T-helper 1 cell (primary cell): ENCODE measurements at places on chromosomes 16 and 17.

GRCh38 chr17:297758-298157 lies 54.8 kb downstream of the RPH3AL start:
- DNase-seq: no peak

DNA sequence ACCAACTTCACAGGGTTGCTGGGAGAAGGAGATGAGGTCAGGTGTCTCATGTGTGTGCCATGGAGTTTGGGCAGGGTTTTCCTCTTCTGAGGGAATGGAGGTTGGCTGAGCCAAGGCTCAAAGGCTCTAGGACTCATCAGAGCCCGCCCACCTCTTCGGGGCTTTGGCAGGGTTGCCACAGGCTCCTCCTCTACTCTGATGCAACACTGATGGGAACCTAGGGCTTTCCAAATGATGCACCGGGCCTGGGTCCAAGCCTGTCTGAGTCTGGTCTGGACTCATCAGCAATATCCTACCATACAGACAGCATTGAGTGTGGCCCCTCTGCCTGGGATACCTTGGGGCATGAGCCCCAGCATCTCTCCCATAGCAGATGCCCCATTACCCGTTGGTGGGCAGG lies 59.5 kb upstream of the LHX1 start:
- no peak for DNase-seq

- no peak for DNase-seq
Measured at GRCh38 chr17:5701381-5701780, 117.1 kb upstream of the NLRP1 start.

DNA sequence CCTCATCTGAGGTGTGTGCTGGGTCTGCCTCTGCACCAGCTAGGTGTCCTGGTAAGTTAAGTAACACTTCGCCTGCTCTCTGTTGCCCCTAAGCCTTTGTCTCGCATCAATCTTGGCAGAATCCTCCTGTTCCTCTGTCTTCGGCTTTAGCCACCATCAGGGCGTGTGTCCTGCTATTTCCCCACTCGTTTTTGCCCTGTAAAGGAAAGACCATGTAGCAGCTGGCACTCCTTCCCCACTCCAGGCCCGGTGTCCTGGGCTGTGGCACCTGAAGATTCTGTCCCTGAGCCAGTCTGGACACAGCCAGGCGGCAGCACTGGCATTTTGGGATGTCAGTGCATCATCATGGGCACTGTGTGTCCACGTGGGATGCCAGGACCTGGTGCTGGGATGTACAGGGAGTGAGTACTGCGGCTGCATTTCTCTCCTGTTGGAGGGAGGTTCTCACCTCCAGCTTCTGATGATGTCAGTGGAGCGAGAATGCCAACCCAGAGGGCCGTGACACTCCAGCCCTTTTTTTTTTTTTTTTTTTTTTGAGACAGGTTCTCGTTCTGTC lies 26.2 kb upstream of the FOXK2 start:
- DNase-seq: no peak

DNA sequence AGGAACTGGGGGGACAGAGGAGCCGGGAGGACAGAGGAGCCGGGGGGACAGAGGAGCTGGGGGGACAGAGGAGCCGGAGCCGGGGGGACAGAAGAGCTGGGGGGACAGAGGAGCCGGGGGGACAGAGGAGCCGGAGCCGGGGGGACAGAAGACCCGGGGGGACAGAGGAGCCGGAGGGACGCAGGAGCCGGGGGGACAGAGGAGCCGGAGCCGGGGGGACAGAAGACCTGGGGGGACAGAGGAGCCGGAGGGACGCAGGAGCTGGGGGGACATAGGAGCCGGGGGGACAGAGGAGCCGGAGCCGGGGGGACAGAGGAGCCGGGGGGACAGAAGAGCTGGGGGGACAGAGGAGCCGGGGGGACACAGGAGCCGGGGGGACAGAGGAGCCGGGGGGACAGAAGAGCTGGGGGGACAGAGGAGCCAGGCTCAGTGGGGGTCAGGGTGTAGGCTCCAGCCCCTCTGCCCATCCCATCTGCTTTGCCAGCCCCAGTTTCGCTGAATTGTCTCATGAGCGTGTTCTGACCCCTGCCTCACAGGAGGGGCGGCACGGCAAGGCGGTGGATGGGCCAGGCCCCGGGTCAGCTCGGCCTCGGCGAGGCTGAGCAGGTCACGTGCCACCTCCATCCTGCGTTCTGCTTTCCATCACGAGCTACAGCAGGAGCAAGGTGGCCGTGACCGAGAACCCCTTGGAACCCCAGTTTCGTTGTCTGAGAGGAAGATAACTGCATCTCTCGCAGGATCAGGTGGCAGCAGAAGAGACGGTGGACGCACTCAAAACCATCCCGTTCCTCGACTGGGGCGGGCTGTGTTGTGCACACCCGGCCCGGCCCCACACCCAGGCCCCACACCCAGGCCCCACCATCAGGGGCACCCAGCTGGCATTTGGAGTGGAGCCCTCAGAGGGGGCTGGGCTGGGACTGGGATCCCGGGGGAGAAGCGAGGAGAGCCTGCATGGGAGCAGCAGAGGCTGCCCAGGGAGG lies 26.1 kb upstream of the CBFA2T3 start:
- DNase-seq: no peak

DNA sequence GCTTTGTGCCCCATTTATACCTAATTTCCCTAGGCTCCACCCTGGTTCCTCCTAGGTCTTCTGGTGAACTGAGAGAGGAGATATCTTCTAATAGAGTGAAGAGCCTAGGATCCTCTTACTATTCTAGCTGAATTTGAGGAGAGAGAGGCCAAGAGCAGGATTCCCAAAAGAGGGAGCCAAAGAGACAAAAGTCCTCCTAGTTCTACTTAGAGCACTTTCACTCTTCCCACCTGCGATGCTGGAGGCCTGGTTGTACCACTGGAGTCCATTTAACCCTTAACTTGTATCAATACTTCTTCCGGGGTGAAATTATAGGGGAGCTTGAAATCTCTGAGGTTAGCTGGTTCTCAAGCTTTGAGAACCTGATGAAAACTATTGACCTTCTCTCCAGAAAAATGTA lies 3.4 kb upstream of the SSH2 start:
- no peak for DNase-seq

DNA sequence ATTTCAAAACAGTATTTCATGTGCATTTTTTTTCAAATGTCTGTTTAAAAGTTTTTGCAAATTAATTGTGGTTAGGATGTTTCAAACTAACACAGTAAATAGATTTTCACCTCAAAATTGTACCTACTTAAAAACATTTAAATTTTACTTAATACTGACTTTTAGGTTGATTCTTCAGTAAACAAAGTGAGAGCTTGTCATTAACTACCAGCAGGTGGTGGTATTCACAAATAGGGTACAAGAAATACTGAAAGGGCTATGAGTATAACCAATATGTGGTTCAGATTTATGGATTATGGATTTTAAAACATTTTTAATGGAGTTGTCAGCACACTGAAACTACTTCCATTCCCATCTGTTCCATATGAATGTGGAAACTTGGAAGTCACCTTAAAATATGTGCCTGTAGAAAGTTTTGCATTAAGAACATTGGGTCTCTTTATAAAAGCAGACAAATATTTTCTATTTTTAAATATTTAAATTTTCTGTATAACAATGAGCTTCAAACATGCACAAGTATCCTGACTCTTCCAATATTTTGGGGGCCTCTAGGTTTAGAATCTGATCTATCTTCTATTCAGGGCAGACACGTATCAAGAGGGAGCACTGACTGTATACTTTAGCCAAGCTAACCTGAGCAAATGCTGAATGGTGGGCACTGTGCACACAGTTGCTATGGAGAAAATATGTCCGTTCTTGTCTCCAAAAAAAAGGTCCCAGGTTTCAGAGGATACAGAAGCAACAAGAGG lies 155.6 kb downstream of the SNX11 start:
- DNase-seq: no peak

GRCh38 chr17:32483451-32484019 lies 3.3 kb upstream of the CDK5R1 start:
- DNase-seq: peak; percentile 46

DNA sequence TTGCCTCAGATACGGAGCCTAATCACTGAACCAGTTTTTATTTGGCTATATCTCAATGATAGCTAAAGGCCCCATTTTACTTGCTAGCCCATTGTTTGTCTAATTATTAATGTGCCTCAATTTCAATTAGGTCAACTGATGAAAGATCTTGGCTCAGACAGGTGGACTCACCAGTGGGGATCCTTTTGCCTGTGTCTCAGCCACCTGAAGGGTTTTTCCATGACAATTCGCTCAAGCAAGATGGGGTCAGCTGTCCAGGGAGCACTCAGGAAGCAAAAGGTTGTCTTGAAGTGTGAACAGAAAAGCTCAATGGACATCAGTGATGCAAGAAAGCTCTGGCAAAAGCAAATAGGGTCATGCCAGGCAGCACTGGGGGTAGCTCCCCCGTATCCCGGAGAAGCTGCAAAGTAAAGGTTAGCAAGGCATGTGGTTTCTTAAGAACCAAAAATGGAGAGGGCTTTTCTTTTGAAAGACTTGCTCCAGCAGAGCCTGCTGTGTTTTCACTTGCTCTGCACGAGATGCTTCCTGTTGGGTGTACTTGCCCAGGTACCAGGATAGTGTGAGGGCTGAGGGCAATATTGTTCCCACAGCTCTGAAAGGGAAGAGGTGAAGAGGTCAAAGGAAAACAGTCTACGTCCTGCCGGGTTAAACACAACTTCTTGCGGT lies 541.2 kb upstream of the CDH5 start:
- DNase-seq: no peak

- DNase-seq: no peak
Measured at GRCh38 chr16:86307514-86307903, 202.8 kb upstream of the FOXF1 start.

DNA sequence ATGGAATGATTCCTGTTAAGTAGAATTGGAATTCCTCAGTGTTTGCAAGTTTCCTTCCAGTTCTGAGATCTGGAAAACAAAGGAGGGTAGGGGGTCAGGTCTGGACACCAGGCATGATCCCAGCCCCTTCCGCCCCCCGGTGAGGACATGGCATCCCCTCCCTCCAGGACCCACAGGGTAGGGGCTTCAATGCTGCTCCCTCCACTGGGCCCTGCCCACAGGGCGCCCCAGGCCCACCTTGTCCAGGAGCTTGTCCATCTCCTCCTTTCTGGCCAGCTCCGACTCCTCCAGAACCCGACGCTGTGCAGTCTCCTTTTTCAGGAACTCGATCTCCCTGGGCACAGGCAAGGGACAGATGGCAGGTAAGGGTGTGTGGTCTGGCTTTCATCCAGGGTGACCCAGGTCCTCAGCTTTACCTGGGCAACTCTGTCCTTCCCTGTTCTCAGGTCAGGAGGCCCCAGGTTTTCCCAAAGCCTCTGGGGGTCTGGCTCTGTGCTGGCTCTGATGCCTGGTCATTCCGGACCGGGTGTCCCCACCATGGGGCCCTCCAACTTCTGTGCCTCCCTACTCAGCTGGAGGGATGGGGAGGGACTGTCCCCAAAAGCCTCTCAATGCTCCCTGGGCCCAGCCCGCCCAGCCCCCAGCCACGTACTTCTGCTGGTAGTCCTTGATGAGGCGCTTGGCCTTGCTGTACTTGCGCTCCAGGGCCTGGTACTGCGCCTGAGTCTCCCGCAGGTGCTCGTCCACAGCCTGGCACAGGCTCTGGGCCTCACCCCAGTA lies 5.5 kb upstream of the SAMD14 start:
- no peak for DNase-seq

DNA sequence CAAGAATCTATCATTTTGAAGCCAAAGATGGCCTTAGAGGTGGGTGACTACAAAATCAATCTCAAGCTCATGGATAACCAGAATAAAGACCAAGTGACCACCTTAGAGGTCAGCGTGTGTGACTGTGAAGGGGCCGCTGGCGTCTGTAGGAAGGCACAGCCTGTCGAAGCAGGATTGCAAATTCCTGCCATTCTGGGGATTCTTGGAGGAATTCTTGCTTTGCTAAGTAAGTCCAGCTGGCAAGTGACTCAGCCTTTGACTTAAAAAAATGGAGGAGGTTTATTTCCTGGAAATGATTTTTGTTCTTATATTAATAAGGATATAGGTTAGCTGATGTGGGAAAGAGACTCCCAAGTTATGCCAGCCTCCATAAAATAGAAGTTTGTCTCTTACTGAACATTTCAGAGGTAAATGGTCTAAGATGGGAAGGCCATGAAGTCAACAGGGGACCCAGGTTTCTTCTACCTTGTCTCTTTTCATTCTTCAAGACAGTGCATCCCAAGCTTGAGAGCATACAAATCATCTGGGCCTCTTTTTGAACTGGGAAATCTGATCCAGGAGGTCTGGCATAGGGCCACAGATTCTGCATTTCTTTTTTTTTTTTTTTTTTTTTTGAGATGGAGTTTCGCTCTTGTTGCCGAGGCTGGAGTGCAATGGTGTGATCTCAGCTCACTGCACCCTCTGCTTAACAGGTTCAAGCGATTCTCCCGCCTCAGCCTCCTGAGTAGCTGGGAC lies 19.8 kb upstream of the TANGO6 start:
- no peak for DNase-seq

GRCh38 chr17:49372425-49372824 lies 10.4 kb upstream of the ZNF652 start:
- DNase-seq: no peak

DNA sequence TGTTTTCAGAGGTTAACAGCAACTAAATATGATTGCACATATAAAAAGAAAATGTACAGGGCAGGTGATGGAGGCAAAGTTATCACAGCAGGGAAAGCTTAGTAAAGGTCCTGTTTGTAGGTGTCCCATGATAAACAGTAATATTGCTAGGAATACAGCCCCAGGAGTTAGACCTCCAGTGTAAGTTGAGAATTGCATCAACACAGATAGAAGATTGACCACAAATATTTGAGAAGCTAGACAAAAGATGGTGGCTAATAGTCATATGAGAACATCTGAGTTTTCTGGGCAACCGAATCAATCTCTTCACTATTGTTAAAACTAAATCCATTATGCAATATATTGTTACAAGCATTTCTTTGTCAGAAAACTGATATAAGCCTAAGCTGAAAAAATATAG lies 152.6 kb downstream of the CDH11 start:
- no peak for DNase-seq

DNA sequence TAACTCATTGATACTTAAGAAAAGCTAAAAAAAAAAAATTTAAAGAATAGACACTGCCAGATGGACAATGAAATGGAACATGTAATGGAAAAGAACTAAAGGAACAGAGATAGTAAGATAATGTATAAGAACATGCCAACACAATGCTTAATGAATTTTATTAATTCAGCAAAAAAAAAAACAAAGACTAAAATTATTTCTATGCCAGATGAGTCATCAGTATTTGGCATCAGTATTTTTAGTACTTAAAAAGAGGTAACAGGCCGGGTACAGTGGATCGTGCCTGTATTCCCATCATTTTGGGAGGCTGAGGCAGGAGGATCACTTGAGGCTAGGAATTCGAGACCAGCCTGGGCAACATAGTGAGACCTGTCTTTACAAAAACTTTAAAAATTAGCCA lies 168.5 kb downstream of the CYB561 start:
- DNase-seq: no peak

DNA sequence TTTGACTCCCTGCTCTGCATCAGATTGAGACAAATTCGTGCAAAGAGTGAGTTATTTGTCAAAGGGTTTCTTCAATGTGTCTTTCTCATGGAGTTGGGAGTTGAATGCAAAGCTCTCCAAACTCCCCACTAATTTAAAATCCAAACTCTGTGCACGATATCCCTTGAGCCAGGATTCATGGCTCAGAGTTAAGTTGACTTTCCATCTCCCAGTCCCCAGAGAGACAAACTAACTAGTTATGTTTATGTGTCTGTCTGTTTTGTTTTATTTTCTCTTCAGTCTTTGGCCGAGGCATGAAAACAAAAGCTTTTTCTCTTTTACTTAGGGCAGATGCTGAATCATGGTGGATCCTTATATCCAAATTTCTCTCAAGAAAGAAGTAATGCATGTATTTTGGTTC lies 570.0 kb upstream of the CDH5 start:
- DNase-seq: no peak
